ENCODE measurements at places on chromosomes 16 and 17. TPM values are rescaled to one million over a fixed set of nuclear protein-coding genes. Genes with fewer than 3 reads are reported as not detected.
A peak's percentile ranks its signal among the peaks of the same experiment; 100 is the strongest.

MLX gene
- 57.3 TPM for total RNA-seq

ACSM2B gene
- not detected for total RNA-seq

ORC6 gene
- total RNA-seq: 60.7 TPM

ATP1B2 gene
- 0.10 TPM for total RNA-seq

TRAPPC2L gene
- total RNA-seq: 81.8 TPM

MINK1 gene
- 37.7 TPM for total RNA-seq

KRTAP1-1 gene
- not detected for total RNA-seq

PGAP3 gene
- 7.8 TPM for total RNA-seq

CRAMP1 gene
- total RNA-seq: 14.4 TPM

PIGS gene
- total RNA-seq: 41.5 TPM

DCTPP1 gene
- total RNA-seq: 183 TPM

- H3K27ac ChIP-seq: no peak overlapping the region
- H3K4me3 ChIP-seq: no peak overlapping the region
- H3K4me1 ChIP-seq: no peaks in the 10 kb centered on the region
- no peaks in the 10 kb centered on the region for H3K27me3 ChIP-seq
Observed at GRCh38 chr16:79926451-79927205, 326.1 kb upstream of the MAF start.

DNA sequence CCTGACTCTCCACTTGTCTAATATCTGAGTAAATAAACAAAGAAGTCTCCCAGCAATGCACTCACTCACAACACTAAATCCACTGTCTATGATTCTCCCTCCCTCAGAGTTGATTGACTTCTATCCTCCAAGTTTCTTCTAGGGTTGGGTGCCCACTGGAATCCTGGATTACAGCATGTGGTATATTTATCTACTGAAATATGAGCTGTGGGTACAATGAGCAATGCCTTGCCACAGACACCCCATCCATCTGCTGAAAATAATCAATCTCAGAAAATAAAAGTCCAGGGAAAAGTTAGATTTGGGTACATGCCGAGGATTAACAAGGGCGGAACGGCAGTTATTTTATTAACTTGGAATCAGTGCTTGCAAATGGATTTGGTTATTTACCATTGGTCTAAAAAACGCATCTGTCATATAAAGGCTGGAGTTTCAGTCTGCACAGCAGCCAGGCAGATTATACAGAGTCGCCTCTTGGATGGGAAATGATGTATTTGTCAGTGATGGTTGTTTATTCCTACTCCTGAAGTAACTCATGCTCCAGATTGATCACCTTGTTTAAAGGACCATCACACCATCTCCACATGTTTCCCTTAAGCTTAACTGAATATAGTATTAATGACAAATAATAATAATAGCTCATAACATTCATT lies 193.9 kb upstream of the SOX9 start:
- no peaks in the 10 kb centered on the region for H3K36me3 ChIP-seq
- H3K4me3 ChIP-seq: no peak overlapping the region
- no peaks in the 10 kb centered on the region for H3K27me3 ChIP-seq
- H3K27ac ChIP-seq: no peak overlapping the region
- H3K4me1 ChIP-seq: no peaks in the 10 kb centered on the region

- no peaks in the 10 kb centered on the region for H3K36me3 ChIP-seq
- DNase-seq: no peak
- H3K4me1 ChIP-seq: peaks cover 19% of the 10 kb centered on the region
Observed at GRCh38 chr17:2852729-2853282, 56.6 kb downstream of the RAP1GAP2 start.

DNA sequence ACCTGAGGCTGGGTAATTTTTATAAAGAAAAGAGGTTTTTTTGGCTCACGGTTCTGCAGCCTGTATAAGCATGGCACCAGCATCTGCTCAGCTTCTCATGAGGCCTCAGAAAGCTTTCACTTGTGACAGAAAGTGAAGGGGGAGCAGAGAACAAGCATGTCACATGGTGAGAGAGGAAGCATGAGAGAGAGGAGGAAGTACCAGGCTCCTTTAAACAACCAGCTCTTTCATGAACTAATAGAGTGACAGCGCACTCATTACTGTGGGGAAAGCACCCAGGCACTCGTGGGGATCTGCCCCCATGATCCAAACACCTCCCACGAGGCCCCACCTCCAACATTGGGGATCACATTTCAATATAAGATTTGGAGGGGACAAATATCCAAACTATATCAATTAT lies 86.8 kb downstream of the USP32 start:
- H3K27ac ChIP-seq: peak overlapping the region; percentile 81
- H3K36me3 ChIP-seq: peaks cover 24% of the 10 kb centered on the region
- H3K4me1 ChIP-seq: peaks cover 20% of the 10 kb centered on the region
- peak overlapping the region; percentile 37 for H3K4me3 ChIP-seq
- no peaks in the 10 kb centered on the region for H3K27me3 ChIP-seq
- DNase-seq: peak; percentile 16

DNA sequence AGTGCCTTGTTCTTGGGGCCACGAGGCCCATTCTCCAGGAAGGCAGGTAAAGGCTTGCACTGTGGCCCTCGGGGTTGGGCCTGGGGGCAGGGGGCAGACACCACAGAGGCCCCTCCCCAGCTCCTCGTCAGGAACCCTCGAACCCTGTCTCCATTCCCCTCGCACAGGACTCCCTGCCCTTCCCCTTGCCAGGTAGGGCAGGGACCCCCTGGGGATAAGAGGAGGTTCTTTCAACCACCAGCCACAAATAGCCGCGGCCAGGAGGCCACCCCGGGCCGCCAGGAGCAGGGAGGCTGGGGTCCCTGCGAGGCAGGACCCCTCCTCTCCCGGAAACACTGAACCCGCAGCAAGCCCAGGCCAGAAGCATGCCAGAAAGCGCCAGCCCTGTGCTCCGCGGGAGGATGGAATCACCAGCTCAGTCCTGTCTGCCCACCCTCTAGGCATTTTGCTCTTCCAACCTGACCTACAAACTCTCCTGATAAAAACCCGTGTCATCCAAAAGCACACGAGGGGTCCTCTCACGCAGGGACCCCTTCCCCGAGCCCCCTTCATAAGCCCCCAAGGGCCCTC lies 45.6 kb downstream of the SLC47A1 start:
- H3K36me3 ChIP-seq: no peaks in the 10 kb centered on the region
- H3K27me3 ChIP-seq: peaks cover 47% of the 10 kb centered on the region
- H3K4me1 ChIP-seq: peaks cover 2% of the 10 kb centered on the region
- DNase-seq: no peak
- no peak overlapping the region for H3K27ac ChIP-seq

DNA sequence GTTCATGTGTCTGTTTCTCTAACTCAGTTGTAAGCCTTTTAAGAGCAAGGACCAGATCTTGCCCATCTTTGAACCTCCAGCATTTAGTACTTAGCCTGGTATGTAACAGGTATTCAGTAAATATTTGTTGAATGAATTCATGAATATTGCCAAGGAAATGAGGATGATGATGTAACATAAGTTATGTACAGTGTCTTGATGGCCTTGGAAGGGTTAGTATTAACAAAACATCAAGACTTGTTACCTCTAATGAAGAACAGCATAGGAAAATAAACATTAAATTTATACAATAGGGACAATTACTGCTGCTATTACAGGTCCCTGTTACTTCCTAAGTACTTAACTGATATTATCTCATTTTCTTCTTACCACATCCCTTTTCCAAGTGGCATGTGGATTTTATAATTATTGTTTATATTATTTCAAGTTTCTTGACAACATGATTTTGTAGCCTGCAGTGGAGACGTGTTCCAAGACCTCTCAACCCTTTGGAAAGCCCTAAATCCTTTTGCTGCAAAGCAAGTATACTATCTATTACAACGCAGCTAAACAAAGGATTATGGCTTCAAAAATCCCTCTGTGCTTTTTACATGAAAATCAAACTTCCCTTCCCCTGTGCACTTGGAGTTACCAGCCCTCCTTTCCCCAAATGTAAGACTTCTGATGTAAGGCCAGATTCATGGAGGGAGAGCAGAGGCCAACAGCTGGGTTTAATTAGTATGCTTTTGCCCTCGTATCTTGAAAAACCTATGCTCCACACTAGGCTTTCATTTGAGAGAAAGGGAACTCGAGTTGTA lies 77.4 kb upstream of the SMIM36 start:
- H3K36me3 ChIP-seq: no peaks in the 10 kb centered on the region
- no peak overlapping the region for H3K27ac ChIP-seq
- peaks cover 4% of the 10 kb centered on the region for H3K27me3 ChIP-seq
- DNase-seq: no peak

DNA sequence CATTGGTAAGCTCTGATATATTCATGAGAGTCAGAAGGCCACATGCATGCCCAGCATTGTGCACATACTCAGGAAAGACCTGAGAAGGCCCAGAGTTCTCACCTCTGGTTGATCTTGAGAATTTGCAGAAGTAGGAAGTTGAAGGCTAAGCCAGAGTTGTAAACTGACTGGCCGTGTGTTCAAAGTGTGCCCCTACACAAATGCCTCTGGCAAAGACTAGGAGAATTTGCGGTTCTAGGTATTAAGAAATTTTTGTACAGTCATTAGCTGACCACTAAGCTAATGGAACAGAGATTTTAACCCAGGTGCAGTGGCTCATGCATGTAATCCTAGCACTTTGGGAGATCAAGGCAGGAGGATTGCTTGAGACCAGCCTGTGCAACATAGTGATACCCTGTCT lies 25.0 kb downstream of the FBXL20 start:
- H3K4me1 ChIP-seq: peaks cover 24% of the 10 kb centered on the region
- no peak overlapping the region for H3K27ac ChIP-seq
- H3K36me3 ChIP-seq: no peaks in the 10 kb centered on the region
- no peaks in the 10 kb centered on the region for H3K27me3 ChIP-seq
- DNase-seq: no peak

- H3K4me1 ChIP-seq: peaks cover 29% of the 10 kb centered on the region
- peaks cover 37% of the 10 kb centered on the region for H3K27me3 ChIP-seq
- no peak overlapping the region for H3K27ac ChIP-seq
- peak; percentile 72 for DNase-seq
Observed at GRCh38 chr17:49227436-49228261, 2.9 kb downstream of the PHOSPHO1 start.

DNA sequence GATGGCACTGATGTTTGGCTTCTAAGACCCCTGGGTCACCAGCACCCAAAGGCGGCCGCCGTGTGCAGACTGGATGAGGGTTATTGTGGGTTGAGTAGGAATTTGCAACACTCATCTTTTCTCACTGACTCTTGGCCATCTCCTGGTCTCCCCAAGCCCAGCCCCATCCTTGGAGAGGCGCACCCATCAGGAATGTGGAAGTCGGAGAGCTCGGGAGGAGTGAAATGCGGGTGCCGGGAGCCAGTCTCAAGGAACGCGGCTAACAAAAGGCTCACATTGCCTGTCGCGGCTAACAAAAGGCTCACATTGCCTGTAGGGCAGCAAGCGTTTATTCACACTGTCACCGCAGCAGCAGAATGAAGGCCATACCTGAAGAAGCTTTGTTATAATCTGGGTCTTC lies 248.6 kb downstream of the FOXL1 start:
- no peaks in the 10 kb centered on the region for H3K4me1 ChIP-seq
- no peak overlapping the region for H3K4me3 ChIP-seq
- no peak overlapping the region for H3K27ac ChIP-seq

DNA sequence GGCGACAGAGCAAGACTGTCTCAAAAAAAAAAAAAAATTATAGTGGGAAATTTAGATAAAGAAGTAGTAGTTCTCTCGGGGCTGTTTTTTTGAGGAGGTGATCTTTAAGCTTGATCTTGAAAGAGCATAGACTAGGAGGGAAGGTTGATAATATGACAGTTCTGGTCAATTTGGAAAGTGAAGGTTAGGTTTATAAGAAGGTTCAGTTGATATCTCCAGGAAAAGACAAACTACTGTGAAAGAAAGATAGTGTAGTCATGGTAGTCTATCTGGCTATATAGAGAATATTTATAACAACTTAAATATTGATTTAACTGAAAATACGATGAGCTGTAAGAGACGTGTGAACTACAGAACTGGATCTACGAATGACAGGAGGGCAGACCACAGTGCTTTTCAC lies 3.1 kb downstream of the ATF7IP2 start:
- H3K4me1 ChIP-seq: peaks cover 31% of the 10 kb centered on the region
- no peak overlapping the region for H3K27ac ChIP-seq
- H3K4me3 ChIP-seq: no peak overlapping the region
- H3K36me3 ChIP-seq: peaks cover 67% of the 10 kb centered on the region
- no peak for DNase-seq

Measured in activated naive CD8-positive, alpha-beta T cell treated with anti-CD3 and anti-CD28 coated beads for 36 hours (primary cell).